LoVo (cell line): ENCODE measurements at places on chromosomes 13 and 19.

GRCh38 chr19:51708811-51709210, 15.0 kb downstream of the HAS1 start:
- DNase-seq: no peak

GRCh38 chr13:93878675-93879074, 600.8 kb downstream of the DCT start:
- no peak for DNase-seq

- DNase-seq: peak; percentile 68
Measured at GRCh38 chr13:97254816-97255215, 32.7 kb downstream of the MBNL2 start.

GRCh38 chr19:9913237-9914000, 22.9 kb downstream of the OLFM2 start:
- no peak for DNase-seq

GRCh38 chr13:84588023-84588422, 705.7 kb upstream of the SLITRK1 start:
- no peak for DNase-seq

GRCh38 chr19:4103080-4103433, 20.9 kb downstream of the MAP2K2 start:
- no peak for DNase-seq

DNA sequence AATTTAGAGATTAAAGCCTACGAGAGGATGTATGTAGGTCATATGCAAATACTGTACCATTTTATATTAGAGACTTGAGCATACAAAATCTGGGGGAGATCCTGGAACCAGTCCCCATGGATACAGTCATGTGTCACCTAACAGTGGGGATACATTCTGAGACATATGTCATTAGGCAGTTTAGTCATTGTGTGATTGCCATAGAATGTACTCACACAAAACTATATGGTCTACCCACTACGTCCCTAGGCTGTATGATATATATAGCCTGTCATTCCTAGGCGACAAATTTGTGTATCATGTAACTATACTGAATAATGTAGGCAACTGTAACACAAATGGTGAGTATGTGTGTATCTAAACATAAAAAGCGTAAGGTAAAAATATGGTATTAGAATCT, 62.8 kb downstream of the WDFY2 start:
- no peak for DNase-seq

DNA sequence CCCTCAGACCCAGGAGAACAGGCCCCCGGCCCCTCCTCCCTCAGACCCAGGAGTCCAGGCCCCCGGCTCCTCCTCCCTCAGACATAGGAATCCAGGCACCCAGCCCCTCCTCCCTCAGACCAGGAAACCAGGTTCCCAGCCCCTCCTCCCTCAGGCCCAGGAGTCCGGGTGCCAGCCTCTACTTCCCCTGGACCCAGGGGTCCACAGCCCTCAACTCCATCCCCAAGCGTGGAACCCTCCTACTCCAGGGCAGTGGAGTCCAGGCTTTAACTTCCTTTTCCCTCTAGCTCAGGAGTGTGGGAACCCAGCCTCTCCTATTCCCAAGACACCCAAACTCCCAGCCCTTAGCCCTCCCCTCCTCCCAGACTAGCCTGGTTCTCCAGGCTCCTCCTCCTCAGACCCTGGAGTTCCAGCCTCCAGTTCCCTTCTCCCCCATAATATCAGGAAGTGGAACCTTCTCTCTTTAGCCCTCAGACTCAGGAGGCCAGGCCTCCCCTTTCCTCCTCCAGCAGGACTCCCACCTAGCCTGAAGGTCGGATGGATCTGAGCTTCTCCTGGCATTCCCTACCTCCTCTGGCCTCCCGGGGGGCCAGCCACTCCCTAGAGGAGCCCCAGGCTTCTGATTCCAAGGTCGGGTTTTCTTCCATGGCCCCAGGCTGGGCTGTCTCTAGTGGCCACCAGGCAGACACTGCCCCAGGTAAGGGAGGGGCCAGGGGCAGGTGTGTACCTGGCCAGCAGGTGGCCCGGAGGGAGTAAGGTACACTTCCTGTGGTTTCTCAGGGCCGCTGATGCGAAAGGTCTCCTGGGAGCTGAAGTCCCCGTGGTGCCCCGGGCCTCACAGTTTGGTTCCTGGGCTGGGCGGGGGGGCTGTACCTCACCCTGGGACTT, at the start of gene TMC4:
Gene TMC4, minus strand, starts transcription at position 690 of the 888 bp plus-strand sequence. Its CDS starts 43 bp downstream, at position 647.
- DNase-seq: peak; percentile 77

DNA sequence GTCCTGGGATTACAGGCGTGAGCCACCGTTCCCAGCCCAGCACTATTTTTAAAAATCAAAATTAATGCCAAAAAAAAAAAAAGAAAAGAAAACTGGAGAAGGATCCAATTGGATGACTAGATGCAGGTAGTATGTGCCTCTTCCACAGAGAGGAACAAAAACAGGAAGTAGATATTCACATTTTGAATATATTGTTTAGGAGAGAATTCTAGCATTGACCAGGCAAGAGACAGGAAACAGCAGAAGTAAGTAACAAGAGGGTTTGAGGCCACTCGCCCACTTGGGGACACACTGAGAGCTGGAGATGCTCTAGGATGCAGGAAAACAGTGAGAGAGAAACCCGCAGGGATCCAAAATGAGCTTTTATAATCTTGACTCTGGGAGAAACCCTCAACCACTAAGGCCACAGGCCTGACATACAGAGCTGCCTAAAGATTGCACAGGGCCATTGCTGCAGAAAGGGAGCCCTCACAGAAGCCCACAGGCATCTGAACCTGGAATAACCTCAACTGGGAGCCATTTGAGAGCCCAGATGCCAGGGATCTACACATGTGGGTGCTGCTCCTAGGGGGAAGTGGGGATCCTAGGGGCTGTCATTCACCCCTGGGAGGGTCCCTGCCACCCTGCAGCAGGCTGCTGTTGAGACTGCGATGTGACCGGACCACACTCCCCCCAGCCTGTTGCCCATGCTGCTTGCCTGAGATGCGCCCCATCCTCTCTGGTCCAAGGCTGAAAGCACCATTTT, 28.2 kb downstream of the IGFL2 start:
- no peak for DNase-seq

DNA sequence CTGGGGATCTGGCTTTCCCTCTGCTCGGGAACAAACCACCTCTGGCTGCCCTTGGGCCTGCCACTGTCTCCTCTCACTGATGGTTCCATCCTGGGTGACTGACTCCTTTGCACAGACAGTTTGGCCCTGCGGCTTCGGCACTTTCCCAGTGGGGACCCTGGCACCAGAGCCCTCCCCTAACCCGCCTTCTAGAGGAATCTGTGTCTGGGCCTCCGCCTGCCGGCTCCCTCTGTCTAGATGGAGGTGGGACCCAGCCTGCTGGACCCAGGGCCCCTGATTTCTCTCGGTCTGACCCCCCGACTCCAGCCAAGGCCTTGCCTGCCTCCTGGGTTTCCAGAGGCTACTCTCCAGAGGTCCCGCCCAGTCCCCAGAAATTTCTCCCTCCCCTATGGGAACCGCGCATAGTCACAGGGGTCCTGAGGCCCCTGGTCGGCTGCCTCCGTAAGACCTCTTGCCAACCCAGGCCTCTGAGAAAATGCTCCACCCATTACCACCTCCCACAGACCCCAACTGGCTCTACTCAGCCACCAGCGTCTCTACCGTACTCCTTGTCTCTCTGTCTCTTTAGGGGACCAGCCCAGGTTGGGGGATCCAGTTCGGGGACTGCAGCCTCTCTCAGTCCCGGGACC, 2.7 kb downstream of the CCDC106 start:
- DNase-seq: no peak
